ENCODE measurements at places on chromosomes 2 and 18.
A peak's percentile ranks its signal among the peaks of the same experiment; 100 is the strongest.

DNA sequence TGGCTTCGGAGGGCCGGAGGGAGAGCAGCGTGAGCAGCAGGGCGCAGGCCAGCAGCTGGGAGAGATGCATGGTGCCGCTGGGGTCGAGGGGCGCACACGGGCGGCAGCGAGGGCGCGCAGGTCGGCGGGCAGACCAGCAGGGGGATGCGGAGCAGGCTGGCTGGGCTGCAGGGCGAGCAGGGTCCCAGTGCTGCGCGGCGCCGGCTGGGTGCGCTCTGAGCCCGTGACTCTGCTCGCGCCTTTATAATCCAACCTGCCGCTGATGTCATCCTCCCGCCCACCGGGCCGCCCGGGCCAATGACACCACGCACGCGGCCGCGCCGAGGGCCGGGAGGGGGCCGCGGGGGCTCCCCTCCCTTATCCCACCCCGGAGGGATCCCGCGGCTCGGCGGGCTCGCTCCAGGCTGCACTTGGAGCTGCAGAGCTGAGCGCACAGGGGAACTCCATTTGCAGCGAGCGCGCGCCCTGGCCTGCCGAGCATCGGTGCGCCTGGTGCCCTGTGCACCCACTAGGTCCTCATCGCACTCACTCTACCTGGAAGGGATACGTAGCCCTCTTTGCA, at the start of gene NPPC:
Gene NPPC, minus strand, starts transcription at position 217 of the 562 bp plus-strand sequence. Its CDS starts 147 bp downstream, at position 70.
- DNase-seq: peak; percentile 15

DNA sequence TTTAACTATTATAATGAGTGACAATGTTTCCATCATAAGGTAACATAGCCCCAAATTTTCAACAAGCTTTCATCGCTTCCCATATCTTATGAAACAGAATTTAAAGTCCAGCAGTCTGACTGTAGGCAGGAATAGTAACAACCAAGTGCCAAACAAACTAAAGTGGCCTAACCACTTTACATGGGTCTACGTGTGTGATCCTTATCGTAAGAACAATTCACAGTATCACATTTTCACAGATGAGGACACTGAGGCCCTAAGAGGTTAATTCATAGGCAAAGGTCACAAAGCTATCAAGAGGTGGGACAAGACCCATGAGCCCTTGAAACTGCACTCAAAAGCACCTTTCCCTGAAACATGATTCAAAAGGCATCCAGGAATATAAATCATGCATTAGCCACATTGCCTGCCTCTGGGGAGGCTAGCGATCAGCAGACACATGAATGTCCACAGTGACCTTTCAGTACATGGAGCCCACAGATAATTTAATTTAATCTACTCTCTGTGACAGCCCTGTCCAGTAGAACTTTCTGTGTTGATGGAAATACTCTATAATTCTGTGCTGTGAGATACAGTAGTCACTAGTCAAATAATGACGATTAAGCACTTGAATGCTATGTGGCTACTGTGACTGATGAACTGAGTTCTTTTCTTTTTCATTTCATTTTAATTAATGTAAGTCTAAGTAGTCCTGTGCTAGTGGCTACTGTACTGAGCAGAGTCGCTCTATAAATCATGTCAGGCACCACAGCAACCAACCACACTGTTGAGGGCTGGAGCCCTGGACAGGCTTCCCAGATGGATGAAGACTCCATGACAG, 30.3 kb downstream of the KIDINS220 start:
- DNase-seq: no peak

- no peak for DNase-seq
Observed at GRCh38 chr2:129492548-129492947, 486.9 kb upstream of the RAB6C start.

DNA sequence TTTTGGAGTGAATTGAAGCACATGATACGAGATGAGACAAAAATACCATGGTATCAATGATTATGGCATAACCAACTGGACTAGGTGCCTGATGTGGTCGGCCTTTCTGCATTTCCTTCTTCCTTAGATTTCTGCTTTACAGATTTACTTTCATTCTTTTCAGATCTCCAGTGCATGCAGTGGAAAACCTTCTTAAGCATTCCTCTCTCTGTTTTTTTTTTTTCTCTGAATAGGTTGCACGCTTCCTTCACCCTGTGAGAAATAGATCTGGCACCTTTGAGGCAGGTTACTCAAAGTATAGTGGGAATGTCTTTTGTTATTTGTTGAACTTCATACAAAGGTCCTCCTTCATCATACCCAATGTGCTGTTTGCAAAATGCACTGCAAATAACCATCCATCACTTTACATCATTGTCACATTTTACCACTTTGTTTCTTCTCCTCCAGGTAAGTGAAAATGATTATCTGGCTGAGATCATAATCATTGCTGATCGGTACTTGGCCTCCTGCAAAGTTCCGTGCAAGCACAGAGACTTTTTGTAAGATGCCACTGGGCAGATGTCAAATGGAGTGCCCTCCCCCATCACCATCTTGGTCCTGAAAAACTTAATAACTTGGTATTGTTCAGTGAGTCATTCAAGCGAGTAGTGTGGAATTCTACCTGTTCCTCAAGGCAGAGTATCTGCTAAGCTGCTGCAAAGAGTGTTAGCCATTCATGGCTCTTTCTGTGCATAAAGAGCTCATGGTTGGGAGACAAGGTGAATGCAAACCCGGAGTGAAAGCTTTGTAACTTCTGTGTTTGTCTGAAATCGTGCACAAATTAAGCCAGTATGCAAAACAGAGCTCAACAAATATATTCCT, 30.0 kb upstream of the KLHL14 start:
- no peak for DNase-seq

DNA sequence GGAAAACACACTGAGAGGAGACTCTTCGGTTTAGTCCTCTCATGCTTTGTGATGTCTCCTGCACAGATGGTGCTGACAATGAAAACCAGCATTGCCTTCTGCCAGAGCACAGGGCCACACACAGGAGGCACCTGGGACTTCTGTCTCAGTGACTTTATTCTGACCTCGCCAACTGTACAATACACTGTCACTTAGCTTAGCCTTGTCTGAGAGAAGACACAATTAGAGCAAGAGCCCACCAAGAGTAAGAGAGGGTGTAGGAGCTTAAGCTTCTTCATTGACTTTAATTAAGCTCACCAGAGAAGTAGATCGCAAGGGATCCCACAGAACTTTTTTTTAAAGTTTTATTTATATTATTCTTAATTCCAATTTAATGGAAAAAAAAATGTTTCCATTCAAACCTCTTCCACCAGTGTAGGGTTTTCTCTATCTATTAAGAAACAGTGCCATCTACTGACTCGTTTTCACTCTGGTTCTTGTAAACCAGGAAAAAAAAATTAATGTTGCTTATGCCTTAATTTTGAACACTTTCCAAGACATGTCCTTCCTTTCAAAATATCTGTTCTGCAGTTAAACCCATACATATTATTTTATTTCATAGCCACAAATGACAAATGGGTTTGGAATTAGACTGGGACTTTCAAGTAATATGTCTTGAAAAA, 42.4 kb upstream of the DDX18 start:
- peak; percentile 28 for DNase-seq

DNA sequence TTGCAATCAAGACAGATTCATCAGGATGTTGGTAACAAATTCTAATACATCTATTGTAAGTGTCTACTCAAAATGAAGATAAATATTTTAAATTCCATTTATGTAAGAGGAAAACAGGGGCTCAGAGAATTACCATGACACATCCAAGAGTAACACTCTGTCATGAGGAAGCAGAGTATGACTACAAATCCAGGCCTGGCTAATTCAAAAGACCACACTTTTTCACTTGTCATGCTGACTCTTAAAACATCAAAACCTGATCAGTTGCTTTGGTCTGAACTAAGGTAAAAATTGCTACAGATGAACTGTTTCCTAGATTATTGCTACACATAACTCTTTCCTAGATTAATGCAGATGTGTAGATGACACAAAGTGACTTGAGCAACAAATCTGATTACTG, 880.6 kb downstream of the TSN start:
- DNase-seq: peak; percentile 55

DNA sequence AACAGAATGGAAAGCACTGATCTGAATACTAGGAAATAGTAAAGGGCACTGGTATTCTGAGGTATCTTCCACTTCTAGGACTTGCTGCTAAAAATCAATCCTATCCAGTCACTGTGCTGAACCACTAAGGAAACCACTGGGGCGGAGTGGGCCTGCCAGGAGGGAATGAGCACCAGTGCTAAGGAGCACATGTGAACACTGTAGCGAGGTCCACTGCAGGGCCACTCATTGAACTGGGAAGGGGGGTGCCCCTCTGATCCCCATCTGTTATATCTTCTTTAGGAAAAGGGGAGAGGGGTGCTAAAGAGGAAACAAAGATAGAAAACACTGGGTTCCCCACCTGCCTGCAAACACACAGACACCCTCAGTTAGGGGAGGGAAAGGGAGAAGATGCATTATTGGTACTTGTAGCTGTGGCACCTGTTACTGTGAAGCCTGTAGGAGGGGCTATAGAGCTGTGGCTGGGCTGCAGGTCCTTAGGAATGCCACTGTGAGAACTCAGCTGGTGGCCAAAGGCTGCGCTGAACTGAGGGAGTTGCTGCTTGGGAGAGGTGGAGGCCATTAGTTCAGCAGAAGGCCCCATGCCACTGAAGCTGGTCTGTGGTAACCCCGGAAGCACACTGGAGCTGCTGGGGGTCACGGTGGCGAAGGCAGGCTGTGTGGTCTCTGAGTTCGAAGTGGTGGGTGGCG, 81.8 kb downstream of the INO80D start:
- DNase-seq: peak; percentile 28

DNA sequence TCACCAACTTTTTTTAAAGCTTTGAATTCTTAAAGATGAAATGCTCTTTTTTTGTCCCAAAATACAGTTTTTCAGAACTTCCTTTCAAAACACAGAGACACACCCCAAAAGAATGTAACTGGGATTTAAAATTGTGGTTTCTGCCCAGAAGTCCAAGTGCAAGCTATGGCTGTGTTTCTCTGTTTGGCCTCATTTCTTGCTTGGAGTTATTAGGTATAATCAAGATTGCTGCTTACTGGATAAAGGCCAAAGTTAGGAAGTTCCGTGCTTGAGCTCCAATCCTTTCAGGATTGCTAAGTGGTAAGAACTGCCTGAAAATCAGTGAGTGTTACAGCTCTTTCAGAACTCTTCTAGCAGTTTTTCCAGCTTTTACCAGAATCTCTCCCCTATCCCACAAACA, 16.9 kb downstream of the ZBTB7C start:
- no peak for DNase-seq

DNA sequence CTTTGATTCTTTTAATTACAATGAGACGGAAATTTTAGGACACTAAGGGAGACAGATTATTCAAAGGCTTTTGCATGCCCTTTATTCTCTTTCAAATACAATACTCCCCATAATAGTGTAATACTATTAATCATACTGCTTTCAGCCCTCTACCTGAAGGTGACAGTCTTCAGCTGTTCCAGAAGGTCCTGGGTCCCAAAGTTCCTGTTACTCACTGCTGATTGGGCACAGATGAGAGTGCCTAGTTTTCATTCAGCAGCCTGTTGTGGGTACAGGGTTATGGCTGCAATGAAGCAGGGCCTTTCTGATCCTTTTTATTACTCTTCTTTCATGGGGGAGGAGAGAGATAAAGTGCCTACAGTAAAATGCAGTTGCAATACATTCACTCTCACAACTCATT, 80.2 kb downstream of the NUP35 start:
- no peak for DNase-seq

GRCh38 chr2:148952621-148953020, 77.6 kb downstream of the KIF5C start:
- no peak for DNase-seq

DNA sequence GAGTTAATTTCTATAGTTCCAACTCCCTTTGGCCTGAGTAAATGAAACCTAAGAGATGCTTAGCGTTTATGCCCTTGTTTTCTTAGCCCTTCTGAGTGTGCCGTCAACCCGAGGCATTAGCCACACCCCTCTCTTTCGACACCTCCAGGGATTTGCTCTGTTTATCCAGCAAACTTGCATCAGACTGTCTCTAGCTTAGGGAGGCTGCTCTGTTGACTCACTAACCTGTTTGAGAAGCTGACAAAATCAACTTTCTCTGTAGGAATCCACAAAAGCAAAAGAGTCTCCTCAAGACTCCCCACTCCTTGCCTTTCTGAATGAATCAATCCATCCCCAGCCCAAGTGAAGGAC, 317.6 kb downstream of the TNS1 start:
- DNase-seq: peak; percentile 72

DNA sequence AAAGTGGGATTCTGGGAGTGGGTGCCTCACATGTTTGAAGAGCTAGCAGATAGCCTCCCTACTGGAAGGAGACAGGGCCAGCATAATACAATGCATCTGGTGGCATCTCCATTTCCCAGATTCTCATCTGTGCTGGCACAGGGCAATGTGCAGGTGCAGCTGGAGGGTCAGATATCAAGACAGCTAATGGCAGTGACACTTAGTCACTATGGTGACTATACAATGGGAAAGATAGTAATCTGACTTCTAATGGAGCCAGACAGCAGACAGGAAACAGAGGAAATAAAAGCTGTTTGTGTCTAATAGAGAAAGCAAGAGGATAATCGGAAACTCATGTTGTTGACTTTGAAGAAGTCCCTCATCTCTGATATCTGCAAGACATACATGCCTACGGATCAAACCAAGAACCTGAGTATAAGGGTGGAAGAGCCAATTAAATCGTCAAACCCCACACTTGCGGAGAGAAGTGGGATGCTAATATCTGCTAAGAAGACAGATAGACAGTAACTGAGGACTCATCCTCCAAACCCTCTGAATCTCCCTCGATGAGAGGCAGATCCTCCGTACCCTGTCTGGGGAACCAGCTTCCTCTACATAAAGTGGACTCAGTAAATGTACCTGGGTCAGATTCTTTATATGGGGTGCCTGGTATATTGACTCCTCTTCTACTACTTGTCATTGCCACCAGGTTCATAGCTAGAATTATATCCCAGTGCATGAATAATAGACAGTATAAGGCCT, 692.7 kb downstream of the SOCS6 start:
- no peak for DNase-seq

- peak; percentile 54 for DNase-seq
Observed at GRCh38 chr2:67272195-67272594, 124.9 kb upstream of the ETAA1 start.

DNA sequence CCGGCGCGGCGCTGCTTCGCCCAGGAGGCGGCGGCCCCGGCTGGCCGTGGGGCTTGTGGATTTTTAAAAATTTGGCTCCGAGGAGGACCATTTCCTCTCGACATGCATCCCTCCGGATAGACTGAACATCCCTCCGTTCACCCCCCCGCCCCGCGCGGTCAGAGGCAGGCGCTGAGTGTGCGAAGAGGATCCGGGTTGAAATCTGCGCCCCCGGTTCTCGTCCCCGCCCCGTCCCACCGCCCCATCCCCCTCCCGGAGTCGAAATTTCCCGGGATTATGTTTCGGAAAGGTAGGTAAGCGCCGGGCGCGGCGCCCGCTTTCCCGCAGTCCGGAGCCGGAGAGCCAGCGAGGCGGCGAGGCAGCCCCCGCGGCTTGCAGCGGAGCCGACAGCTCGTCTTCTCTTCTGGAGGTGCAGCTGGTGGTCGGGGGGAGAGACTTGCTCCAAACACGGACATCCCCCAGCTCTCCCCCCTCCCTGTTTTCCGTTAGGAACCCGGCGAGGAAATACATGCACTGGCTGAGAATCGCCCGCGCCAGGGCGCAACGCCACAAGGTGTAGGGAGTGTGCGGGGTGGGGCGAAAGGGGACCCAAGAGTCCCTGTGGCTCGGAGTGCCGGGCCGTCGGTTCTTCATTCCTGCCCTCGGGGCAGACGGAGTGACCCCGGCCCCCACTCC, at the start of gene PRKCE:
Gene PRKCE, plus strand, starts transcription at position 261 of the 675 bp plus-strand sequence.
- DNase-seq: peak; percentile 13

GRCh38 chr2:169721016-169721415, 12.6 kb upstream of the KLHL23 start:
- DNase-seq: no peak

All from HCEC 1CT (cell line).